Stimulated activated effector memory CD8-positive, alpha-beta T cell treated with anti-CD3 and anti-CD28 coated beads, Interleukin-12 subunit alpha, Interleukin-12 subunit beta, amount 100 ng/mL, for 72 hours (primary cell): ENCODE measurements at places on chromosomes 16 and 17.

DNA sequence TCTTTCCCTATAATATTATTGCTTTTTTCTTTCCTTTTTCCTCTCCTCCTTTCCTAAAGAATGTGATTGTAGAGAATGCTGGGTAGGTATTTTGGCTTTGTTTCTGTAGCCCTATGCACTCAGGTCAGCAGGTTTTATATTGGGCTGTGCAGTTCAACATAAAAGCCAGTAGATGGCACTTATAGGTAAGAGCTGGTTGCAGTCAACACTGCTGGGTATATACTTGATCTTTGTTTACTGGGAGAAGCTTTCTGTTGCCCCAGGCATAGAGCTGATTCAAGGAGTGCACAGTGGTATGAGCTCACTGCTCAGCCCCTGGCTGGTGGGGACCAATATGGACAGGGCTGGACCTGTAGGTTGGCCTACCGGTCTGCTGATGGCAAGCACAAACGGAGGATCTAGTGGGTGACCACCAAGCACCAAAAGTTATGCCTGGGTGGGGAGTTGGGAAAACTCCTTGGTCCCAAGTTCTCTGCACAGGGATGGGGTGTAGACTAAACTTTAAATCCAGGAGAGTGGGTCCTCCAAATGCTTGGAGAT is 378.9 kb downstream of the PMP22 start:
- no peak for DNase-seq

DNA sequence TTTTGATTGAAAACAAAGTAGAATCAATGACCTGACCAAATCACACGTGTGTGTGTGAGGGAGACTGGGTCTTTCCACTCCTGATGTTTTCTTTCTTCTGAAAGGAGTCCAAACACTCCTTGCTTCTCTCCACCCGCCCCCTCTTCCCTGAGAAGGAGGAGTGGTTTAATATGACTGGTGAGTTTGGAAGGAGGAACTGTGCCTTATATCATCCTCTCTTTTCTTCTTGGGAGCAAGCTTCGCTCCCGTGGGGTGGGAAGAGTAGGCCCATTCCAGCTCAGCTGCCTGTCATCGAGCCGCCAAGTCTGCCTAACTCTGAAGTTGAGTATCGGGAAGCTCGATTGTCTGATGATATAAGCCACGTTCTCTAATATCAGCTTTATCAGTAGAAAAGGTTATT is 96.5 kb downstream of the YPEL2 start:
- DNase-seq: no peak

- DNase-seq: no peak
Measured at GRCh38 chr17:20103454-20104446, 94.6 kb downstream of the SPECC1 start.

DNA sequence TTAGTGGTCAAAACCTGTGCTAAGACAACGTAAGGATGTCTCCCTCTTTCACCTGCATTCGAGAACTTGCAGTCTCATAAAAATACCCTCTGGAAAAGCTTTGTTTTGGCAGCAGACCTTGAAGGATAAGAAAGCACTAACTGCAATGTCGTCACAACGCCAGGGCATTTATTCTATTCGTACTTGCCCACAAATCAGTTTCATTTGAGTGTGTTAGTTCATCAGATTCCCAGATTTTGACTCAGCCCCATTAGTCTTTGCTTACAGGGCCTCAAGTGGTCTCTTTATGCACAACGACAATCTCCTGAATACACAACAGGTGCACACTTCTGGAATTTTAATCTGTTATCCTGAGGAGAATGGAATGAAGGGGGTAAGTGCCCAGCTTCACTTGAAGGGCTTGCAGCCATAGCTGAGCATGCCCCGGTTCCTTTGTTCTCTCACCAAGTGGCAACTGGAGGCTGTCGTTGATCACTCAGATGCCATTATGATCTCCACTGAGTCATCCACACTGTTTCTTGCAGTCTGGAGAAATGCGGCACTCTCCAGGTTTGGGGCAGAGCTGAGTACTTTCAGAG is 58.8 kb downstream of the CLEC19A start:
- DNase-seq: no peak

DNA sequence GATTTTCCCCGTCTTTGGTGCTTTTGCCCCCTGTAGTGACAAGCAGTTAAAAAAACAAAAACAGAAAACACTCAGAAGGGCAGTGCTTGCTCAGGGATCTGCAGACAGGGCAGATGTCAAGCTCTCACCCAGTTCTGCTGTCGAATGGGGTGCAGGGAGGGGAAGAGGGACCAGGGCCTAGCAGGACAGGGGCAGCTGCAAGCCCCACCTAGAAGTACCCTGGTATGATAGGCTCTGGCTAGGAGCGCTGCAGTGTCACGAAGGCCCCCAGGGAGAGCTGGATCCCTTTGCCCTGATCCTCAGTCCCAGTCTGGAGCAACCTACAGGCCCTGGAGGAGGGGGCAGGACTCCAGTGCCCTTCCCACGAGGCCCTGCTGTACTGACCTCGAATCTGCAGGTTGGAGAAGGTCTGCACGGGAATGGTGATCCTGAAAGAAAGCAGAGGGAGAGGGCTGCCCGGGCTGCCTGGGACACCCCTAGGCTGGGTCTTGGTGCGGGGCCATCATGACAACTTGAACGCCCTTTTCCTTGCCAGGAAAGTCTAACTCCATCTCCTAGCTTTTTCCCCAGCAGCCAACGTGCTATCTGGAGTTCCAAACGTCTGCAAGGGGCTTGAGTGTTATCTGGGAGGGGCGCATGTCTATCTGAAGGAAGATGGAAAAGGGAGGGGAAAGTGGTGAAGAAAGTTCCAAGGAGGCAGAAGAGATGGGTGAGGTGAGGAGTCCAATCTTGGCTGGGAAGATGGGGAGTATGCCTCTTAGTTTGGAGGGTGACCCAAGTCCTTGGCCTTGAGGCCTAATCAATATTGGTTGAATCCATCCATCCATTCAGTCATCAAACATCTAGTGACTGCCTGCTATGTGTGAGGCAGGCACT is 4.8 kb downstream of the GFAP start:
- no peak for DNase-seq

DNA sequence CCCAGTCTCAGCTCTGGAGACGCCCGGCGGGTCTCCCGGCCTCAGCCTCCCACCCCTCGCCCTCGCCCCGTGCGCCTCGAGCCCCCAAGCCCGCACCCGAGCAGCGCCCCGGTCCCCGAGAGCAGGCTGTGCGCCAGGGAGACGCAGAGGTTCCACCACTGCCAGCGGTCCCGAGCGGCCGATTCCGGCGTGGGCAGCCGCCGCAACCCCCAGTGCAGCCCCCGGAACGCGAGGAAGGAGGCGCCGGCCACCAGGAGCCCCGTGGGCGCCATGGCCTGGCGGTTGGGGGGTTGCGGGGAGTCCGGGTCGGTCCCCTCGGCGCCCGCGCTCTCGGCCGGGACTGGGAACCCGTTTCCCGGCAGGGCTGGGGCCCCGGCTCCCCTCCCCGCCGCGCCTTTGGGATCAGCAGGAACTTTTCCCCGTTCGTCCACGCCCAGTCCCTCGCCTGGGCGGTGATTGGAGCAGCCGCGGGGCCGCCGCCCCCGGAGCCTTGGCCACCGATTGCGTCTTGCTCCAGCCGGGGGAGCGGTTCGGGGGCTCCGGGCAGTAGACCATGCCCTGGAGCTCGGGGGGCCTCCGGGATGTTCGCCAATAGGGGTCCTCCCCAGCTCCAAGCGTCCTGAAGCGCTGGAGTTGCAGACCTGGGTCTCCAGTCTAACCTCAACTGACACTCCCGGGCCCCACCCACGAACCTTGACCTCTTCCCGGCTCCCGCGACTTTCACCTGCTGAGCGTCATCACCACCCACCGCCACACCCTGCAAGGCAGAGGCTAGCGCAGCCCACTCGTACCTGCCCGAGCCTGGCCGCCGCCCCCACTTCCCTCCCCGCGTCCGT is at the start of gene TLCD2:
Gene TLCD2 (minus strand): TSS at position 407 of the 836 bp plus-strand sequence. CDS start 135 bp downstream, at position 272.
- DNase-seq: no peak
